ENCODE measurements at places on chromosomes 3 and 15.

GRCh38 chr3:47496892-47497291, 16.6 kb downstream of the ELP6 start:
- DNase-seq = no peak
- peaks cover 30% of the 10 kb centered on the region for H3K36me3 ChIP-seq
- no peaks in the 10 kb centered on the region for H3K4me1 ChIP-seq
- H3K27ac ChIP-seq = no peak overlapping the region
- no peak overlapping the region for H3K4me3 ChIP-seq

GRCh38 chr3:60140160-60140559, 1090.3 kb upstream of the CFAP20DC start:
- no peak for DNase-seq
- H3K27ac ChIP-seq = no peak overlapping the region
- no peaks in the 10 kb centered on the region for H3K27me3 ChIP-seq
- H3K4me3 ChIP-seq = no peak overlapping the region
- H3K36me3 ChIP-seq = no peaks in the 10 kb centered on the region
- H3K4me1 ChIP-seq = no peaks in the 10 kb centered on the region

DNA sequence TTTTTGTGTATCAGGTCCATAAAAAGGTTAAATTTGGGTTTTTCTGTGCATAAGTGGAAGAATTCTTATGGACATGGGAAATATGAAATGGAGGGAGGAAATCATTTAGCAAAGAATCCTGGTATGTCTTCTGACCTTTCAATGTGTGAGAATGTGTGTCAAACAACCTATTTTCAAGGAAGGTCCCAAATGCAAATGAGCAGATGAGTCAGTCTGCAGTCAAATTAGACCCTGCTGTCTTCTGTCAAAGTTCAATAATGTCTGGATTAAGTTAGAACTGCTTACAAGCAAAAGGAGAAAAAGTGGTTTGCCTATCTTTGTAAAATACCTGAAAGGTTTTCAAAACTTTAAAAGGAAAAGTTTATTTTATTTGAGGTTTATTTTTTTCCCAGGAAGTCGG, 15.3 kb downstream of the FBN1 start:
- no peak overlapping the region for H3K4me3 ChIP-seq
- no peaks in the 10 kb centered on the region for H3K4me1 ChIP-seq
- no peaks in the 10 kb centered on the region for H3K36me3 ChIP-seq
- no peaks in the 10 kb centered on the region for H3K27me3 ChIP-seq
- DNase-seq = no peak
- no peak overlapping the region for H3K27ac ChIP-seq

DNA sequence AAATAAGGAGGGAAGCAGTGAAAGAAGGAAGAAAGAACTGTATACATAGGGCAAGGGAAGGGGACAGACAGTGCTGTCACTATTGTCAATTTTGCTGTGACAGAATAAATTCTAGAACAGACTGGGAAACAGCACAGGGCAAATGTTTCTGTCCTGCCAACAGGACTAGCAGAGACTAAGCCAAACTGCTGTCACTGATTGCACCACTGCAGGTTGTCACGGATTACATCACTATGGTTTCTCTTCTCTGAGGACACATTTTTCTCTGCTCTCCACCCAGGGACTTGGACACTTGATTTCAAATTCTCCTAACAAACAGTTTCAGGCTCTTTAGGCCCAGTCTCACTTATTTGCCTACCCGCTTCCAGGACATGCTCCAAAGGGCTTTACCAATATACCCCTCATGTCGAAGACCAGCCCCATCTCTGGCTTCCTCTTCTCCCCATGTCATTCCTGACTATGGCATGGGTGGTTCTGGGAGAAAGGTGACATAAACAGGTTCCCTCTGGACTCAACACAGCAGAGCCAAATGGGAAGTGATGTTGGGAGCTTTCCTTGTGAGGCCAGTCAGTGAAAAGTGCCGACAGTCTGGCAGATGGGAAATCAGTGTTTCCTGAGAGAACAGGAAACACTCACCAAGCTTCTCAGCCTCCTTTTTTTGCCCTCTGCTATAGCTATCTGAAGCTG, 70.2 kb upstream of the ST3GAL6 start:
- no peaks in the 10 kb centered on the region for H3K4me1 ChIP-seq
- DNase-seq = peak; percentile 13
- no peaks in the 10 kb centered on the region for H3K27me3 ChIP-seq
- no peaks in the 10 kb centered on the region for H3K36me3 ChIP-seq
- H3K4me3 ChIP-seq = no peak overlapping the region

DNA sequence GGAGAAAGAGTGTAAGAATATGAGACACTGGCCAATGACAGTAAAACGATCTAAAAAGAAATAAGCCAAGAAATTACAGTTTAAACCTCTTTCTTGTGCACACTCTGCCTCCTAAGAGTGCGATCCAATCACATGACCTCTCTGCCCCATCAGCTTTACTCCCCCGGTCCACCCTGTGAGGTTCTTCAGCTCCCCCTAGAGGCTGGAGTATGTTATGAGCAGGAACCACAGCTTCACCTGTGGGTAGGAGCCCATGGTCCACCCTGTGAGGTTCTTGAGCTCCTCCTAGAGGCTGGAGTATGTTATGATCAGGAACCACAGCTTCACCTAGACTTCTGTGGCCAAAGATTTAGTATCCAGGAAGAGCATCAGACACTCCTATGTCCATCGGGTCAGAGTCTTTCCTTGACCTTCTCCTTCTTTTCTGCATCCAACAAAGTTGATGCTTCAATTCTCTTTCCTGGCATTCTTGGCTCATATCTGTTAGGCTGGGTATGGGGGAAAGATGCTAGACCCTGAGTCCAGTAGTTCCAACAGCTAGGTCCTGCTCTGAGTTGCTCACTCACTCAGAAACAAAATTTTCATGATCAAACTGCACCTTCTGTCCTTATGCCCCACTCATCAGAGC, 164.0 kb downstream of the MINAR1 start:
- no peaks in the 10 kb centered on the region for H3K36me3 ChIP-seq
- H3K4me3 ChIP-seq = no peak overlapping the region
- no peaks in the 10 kb centered on the region for H3K4me1 ChIP-seq
- no peak overlapping the region for H3K27ac ChIP-seq
- DNase-seq = peak; percentile 72
- H3K27me3 ChIP-seq = no peaks in the 10 kb centered on the region

DNA sequence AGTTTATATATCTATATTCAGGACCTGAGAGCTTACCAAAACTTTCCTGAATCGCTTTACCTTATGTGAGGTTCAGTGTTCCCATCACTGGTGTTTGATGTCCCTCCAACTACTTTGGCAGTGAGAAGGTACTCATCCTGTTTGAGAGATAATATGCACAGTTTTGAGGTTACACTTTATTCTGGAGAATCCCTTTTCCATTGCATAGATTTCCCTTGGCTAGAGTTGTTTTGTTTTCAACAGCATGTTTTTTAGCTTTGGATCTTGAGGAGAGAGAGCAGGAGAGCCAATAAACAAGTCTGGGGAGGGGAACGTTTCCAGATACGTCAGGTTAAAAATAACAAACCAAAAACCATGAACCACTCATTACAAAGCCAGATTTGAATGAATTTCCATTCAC, 33.6 kb downstream of the CD200 start:
- no peaks in the 10 kb centered on the region for H3K36me3 ChIP-seq
- H3K4me3 ChIP-seq = no peak overlapping the region
- no peaks in the 10 kb centered on the region for H3K4me1 ChIP-seq
- no peak for DNase-seq
- H3K27me3 ChIP-seq = no peaks in the 10 kb centered on the region

- no peak overlapping the region for H3K4me3 ChIP-seq
- no peak overlapping the region for H3K27ac ChIP-seq
- no peaks in the 10 kb centered on the region for H3K27me3 ChIP-seq
- no peaks in the 10 kb centered on the region for H3K4me1 ChIP-seq
- DNase-seq = no peak
These were observed 123.4 kb downstream of the ABI3BP start for GRCh38 chr3:100869787-100870186.

DNA sequence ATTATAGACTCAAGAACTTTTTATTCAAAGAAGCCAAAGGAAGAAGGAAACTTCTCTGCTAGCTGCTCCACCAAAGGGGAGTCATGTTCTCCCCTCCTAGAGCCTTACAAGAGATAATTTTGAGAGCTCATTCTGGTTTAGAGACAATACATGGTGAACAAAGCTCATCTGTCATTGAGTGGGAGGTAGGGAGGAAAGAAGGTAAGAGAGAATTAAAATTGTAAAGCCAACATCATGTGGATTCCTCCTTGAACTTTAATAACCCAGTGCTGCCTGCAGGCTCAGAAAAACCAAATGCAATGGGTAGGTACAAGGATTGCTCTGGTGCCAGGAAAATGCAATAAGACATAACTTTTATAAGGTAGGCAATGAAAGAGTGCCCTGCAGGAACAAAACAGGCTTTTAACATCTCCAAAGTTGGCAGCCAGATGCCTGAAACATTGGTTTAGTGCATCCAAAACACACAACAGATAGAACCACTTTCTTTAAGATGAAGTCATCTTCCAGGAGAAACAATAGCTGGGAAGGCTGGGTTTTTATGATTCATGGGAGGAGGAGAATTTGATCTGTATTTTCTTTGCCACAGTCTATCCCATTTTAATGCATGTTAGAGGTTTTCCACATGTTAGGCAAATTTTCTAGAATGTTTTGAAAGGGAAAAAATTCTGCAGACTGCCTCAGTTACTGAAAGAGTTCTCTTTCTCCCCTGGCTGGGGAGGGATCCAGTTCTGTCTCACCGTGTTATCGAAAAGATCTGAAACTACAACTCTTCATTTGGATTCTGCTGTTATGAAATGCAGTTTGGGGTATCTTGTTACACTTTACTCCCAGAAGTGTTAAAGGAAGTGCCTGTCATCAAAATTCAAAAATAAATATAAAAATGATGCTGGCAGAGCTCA, 11.3 kb upstream of the ARHGEF3 start:
- no peaks in the 10 kb centered on the region for H3K36me3 ChIP-seq
- no peak overlapping the region for H3K4me3 ChIP-seq

DNA sequence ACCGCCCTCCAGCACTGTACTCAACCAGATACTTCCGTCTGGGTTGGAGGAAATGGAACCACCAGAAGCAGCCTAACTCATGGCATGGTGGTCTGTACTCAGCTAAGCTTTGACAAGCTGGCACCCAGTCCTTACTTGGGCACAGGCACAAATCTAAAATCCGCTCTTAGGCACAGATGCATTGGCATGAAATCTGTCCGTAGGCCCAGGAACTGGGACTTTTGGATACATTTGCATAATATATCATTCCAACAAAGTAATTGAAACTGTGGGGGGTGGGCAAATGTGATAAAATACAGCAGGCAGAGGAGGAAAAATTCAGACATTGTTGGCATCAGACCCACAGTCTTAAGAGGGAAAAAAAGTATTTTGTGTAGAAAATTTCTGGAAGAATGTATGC, 75.4 kb downstream of the C3orf85 start:
- no peak overlapping the region for H3K27ac ChIP-seq
- no peak for DNase-seq
- no peak overlapping the region for H3K4me3 ChIP-seq
- H3K36me3 ChIP-seq = no peaks in the 10 kb centered on the region
- no peaks in the 10 kb centered on the region for H3K4me1 ChIP-seq
- no peaks in the 10 kb centered on the region for H3K27me3 ChIP-seq

DNA sequence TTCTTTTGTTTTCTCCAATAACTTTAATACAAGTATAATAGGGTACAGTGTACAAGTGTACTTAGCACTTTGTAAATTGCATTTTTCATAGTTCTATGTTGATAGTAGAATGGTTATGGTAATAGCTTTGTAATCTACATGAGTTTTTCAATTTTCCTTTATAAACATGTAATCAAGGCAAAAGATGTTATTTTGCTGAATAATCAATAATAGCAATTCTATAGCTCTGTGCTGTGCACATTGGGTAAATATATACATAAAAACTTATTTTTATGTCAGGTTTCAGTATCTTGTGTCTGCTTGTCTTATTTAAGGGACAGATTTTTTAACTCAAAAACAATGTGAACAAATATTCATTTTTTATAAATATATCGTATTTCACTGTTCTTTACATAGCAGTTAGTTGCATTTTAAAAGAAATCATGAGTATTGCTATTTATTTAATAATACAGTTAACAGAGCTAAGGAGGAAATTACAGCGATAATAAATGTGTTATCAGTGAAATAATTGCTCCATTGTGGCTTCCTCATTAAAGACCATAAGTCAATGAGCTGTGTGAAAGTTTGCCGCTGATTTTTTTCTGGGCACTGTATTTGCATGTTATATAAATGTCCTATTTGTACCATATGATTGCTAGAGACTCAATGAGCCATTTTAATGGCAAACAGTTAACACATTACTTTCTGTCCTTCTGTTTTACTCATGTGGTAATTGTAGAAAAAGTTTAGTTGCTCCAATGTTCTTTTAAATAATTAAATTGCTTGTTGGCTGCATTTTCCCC, 214.6 kb upstream of the STAC start:
- H3K27ac ChIP-seq = no peak overlapping the region
- no peaks in the 10 kb centered on the region for H3K36me3 ChIP-seq
- H3K27me3 ChIP-seq = no peaks in the 10 kb centered on the region
- no peak overlapping the region for H3K4me3 ChIP-seq

GRCh38 chr3:80753021-80753420, 985.2 kb upstream of the ROBO1 start:
- H3K36me3 ChIP-seq = no peaks in the 10 kb centered on the region
- H3K4me3 ChIP-seq = no peak overlapping the region
- no peaks in the 10 kb centered on the region for H3K27me3 ChIP-seq
- DNase-seq = no peak

GRCh38 chr3:123054109-123054778, 12.6 kb upstream of the PDIA5 start:
- H3K27ac ChIP-seq = no peak overlapping the region
- no peak for DNase-seq
- no peaks in the 10 kb centered on the region for H3K27me3 ChIP-seq
- H3K4me3 ChIP-seq = no peak overlapping the region
- H3K4me1 ChIP-seq = no peaks in the 10 kb centered on the region

GRCh38 chr3:145696011-145696410, 465.0 kb downstream of the PLOD2 start:
- no peaks in the 10 kb centered on the region for H3K4me1 ChIP-seq
- no peak overlapping the region for H3K27ac ChIP-seq

- H3K27ac ChIP-seq = no peak overlapping the region
- no peaks in the 10 kb centered on the region for H3K36me3 ChIP-seq
- H3K27me3 ChIP-seq = no peaks in the 10 kb centered on the region
These were observed 72.8 kb upstream of the PRR20G start for GRCh38 chr3:127360647-127361046.

DNA sequence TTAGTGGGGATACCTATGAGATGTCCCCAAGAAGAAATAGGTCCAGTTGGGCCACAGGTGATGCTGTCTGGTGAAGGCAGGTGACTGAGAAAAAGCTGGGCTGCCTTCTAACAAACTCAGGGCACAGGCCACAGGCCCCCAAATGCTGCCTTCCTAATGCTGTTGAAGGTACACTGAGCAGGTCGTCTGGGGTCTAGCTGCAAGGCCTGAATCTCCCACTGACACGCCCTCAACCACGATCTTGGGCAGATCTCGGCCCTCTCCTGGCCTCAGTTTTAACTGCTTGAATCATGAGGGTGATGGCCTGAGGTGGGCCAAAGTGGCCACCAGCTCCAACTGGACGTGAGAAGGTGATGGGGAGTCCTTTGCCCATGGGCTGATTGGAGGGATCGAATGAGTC, 2.1 kb upstream of the ACSBG1 start:
- H3K27me3 ChIP-seq = no peaks in the 10 kb centered on the region
- DNase-seq = no peak
- H3K4me1 ChIP-seq = no peaks in the 10 kb centered on the region
